Stimulated activated CD8-positive, alpha-beta memory T cell treated with anti-CD3 and anti-CD28 coated beads, Interleukin-12 subunit alpha, Interleukin-12 subunit beta, amount 100 ng/mL, for 4 hours (primary cell): ENCODE measurements at places on chromosomes 7 and 10.

- DNase-seq: no peak
These were observed 21.5 kb downstream of the RPP38 start for GRCh38 chr10:15118615-15119014.

GRCh38 chr7:66921918-66922486 lies 977 bp downstream of the TMEM248 start:
- DNase-seq: peak; percentile 2

DNA sequence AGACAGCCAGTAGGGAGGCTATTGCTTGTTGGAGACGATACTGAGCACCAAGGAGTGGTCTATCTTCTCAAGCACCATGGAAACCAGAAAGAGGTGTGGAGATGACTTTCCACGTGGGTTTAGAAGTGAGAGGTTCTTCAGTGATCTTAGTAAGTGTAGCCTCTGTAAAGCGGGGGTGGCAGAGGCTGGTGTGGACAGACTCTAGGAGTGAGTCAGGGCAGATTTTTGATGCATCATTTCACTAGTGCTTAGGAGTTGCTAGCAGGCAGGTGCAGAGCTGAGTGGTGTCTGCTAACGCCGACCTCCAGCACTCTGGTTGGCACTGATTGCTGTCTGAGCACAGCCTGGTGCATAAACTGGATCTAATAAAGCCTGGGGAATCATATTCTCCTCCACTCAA lies 78.4 kb upstream of the ADO start:
- DNase-seq: peak; percentile 46

- DNase-seq: no peak
These were observed 19.7 kb downstream of the LIPK start for GRCh38 chr10:88725798-88726197.
